ENCODE measurements at places on chromosomes 6 and 20.

GRCh38 chr20:39268981-39269461 is 306.9 kb downstream of the DHX35 start:
- no peak for DNase-seq

DNA sequence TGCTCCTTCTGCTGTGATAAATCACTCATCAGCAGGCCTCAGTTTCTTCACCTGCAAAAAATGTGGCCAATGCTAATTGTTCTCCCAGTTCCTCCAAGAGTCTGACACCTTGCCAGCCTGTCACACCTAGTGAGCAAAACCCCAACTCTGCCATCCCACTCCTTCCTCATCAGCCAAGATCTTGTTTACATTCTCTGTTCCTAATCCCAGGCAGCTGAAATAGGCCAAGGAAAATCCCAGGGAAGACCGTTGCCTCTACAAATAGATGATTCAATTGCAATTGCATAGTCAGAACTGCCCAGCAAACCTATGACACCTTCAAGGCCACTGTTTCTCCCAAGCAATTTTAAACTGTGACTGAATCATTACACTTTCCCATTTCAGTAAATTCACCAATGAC is 78.7 kb downstream of the GMDS start:
- no peak for DNase-seq

GRCh38 chr6:33803571-33804053 is at the start of gene MLN:
MLN (minus strand) TSS chr6:33804003; CDS start chr6:33801163, 2,840 bp downstream.
- no peak for DNase-seq

DNA sequence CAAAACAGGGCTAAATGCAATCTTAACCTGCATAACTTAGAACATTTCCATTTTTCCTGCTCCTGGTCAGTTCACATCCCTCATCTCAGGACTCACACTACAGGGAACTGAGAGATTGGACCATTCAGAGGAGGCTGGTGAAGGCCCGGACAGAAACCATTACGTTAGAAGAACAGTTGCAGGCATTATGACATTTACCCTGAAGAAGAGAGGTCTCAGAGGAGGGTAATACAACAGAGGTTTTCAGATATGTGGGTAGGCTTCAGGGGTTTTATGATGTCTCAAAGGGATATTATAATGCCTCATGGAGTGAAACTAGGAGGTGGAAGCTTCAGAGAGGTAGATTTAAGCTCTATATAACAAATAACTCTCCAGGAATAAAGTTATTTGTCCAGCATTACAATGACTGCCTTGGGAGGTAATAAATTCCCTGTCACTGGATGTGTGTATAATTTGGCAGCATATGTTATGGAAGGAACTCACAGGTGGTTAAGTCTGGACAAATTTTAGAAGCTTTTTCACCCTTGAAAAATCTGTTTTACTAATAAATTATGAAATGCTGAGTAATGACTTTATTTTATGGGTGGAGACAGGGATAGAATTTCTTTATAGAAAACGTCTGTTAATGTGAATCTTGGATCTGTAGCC is 36.7 kb upstream of the RIPOR2 start:
- DNase-seq, result no peak

DNA sequence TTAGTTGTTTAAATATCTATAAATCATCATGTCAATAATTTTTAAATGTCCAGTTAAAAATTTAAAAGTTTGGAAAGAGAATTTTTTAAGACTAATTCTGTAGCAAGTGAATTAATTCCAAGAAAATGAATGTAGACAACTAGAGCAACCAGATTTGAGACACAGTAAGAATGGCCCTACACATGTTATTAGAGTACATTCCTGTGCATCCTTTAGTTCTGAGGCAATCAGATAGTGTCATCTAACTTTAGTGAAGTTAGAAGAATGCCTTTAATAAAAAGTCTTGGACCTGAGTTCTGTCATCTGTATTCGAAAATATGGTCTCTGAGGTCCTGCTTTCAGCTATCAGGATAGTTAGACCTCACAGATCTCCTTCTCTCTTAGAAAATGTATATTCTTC is 63.7 kb downstream of the HIVEP2 start:
- DNase-seq, result no peak

- DNase-seq, result no peak
These were observed 423.4 kb downstream of the CD83 start for GRCh38 chr6:14540810-14541540.

DNA sequence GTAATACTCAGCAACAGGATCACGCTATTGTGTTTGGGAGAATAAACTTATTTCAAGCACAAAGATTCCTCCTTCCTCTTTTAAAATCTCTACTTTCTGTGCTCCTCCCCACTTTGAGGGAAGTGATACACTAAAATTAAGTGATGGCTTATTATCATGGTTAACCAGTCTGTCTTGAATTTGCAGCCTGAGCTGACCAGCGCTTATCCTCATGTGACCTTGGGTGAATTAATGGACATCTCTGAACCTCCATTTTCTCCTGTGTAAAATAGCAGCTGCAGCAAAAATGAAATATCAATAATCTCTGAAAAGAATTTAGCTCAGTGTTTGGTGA is 222.6 kb downstream of the BCAS1 start:
- DNase-seq, result no peak

DNA sequence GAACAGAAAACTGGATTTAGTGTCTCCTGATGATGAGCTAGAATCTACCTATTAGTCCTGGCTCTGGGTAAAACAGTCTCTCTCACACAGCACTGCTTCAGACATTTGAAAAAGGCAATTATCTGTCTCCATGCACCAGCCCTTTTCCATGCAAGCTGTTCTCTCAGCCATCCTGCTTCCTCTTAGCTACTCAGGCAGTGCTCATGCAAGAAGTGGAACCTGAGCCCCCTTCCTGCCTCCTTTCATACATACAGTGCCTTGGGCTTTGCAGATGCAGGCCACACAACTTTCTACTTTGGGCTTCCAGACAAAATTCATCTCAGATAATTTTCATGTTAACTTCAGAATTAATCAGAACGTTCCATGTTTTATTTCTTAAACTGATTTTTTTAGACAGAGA is 151.3 kb downstream of the RALGAPA2 start:
- no peak for DNase-seq

DNA sequence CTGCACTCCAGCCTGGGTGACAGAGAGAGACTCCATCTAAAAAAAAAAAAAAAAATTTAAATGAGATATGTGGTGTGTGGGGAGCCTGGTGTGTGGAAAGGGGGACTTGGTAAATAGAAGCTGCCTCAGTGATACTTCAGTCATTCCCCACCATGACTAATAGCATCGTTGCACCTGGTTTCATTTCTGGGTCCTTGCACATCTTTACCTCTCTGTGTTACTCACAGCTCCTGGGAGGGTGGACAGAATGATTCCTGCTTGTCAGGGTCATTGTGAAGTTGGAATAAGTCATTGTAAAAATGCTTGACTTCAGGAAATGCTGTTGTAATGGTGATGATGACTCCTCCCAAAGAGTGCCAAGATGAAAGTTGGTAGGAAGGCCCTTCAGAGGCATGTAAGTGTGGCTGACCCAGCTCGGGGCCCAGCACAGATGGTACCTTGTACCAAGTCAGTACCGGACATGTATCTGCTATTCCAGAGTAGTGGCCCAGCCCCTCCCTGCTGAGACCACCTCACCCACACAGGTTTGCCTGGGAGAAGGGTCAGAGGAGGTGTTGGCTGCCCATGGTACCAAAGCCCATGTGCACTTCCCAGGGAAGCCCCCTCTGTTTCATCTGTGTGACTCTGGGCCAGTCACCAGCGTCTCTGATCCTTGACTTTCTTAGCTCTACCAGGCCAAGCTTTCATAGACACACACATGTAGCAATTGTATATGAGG is 48.4 kb downstream of the PLAGL2 start:
- no peak for DNase-seq

DNA sequence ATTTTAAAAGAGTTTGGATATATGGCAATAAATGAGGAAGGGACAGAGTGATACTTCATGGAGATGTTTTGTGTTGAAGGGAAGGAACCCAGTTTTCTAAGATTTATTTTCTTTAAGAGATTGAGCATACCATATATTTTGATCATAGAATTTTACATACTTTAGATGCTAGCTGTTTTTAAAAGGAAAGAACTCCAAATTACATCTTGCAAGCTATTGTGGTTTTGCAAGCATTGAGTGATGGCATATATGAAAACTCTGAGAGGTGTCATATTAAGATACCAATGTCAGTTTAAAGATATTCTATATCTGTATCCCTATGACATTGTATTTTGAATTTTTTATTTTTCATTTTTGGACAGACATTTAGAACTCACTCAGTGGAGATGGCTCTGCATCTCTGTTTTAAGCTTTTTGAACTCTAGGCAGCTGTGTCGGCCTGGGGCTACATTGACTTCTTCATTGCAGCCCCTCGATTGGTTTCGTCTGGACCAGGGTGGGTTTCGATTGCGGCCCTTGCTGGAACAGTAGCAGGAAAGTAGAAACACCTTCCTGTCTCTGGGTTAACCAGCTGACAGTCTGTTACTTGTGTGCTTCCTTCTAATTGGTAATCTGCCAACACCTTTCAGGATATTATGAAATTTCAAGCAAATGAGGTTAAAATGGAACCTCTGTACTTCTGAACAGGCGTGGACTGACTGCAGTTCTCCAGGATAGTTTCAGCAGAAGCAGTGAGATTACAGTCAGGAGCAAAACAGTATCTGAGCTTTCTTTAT is 14.0 kb downstream of the IGF2R start:
- DNase-seq, result no peak

GRCh38 chr20:5919626-5920544 is 30.4 kb downstream of the TRMT6 start:
- no peak for DNase-seq

- no peak for DNase-seq
These were observed 735.0 kb downstream of the EPHA7 start for GRCh38 chr6:92684386-92684785.

DNA sequence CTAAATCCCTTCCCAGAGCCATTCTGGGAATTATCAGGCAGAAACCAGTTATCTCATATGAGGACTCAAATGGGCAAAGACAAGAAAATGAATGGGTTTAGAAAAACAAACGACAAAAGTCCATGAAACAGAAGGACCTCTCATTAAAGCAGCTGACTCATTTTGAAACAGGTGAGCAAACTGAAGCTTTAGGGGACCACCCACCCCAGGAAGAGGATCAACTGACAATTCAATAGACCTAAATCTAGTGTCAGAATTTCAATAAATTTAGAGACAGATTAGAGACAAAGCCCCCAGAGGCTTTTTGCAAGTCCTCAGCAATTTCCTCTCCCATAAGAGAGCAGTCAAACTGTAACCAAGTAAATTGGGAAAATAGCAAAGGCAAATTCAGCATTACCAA is 333.8 kb downstream of the PTPRT start:
- DNase-seq, result no peak

- no peak for DNase-seq
These were observed 143.8 kb upstream of the CDYL start for GRCh38 chr6:4632421-4632820.

DNA sequence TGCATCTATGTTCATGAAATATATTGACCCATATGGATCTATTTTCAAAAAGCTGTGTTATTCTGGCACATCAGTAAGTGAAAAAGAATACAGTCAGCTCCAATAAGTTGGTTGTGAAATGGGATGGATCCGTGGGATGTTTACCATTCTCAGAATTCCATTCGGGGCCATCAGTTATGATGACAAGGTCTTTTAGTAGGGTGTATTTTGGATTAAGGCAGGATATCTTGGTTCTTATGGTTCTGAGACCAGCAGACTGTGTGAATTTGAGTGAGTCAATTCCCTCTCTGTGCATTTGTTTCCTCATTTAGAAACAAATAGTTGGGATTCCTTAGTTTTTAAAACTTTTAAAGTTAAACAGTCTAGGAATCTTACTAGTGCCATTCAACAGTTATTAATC is 287.4 kb downstream of the CD109 start:
- no peak for DNase-seq

- no peak for DNase-seq
These were observed 407.1 kb upstream of the MARCKS start for GRCh38 chr6:113450061-113450465.

DNA sequence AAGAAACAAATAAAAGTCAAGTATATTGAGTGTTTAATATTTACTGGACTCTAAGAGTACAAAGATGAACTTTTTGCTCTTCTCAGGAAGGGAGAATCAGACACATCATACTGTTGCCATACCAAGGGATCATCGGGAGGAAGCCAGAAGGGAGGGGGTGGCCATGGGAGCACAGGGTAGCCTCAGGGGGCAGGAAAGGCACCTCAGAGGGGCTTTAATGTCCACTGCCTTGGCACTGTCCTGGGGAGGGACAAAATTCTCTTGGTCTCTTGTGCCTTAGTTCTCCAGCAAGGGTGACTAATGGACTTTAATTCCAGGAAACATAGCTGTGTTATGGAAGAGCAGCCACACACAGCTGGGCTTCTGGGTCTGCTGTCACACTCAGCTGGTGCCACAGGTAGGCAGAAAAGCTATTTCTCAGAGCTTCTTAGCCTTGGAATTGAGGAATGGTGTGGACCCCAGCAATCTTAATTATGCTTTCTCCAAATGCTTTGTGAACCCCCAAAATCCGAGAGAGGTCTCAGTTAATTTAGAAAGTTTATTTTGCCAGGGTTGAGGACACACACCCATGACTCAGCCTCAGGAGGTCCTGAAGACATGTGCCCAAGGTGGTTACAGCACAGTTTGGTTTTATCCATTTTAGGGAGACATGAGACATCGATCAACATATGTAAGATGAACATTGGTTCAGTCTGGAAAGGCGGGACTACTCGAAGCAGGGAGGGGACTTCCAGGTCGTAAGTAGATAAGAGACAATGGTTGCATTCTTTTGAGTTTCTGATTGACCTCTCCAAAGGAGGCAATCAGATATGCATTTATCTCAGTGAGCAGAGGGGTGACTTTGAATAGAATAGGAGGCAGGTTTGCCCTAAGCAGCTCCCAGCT is 53.2 kb downstream of the MRAP2 start:
- DNase-seq, result no peak

DNA sequence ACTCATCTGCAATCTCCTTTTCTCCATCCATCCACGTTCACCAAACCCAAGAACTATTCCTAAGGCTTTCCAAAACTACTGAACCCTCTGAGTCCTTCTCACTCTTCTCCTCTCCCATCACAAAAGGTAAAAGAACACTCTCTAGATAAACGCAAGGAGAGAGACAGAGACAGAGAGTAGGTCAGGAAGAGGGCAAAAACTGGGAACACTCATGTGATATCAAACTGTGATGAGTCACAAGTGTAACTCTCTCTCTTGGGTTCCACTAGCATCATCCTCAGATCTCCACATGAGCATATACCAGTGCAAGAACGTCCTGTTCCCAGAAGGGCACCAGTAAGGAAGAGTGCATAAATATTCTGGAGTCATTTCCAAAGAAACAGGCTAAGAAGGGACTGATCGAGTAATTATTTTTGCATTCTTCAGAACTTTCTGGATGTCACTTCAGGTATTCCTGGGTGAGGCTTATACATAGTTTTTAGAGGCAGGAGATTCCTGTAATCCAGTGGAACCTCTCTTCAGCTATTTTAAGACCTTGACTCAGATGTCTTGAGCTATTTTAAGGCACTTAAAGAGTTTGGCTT is 47.3 kb upstream of the STXBP5 start:
- DNase-seq, result no peak

GRCh38 chr6:67887747-67888545 is 747.1 kb upstream of the ADGRB3 start:
- no peak for DNase-seq

Measured in T follicular helper cell (primary cell).